ENCODE measurements at places on chromosomes 4 and X. TPM values are rescaled to one million over a fixed set of nuclear protein-coding genes. Genes with fewer than 3 reads are reported as not detected.
A peak's percentile ranks its signal among the peaks of the same experiment; 100 is the strongest.

DNA sequence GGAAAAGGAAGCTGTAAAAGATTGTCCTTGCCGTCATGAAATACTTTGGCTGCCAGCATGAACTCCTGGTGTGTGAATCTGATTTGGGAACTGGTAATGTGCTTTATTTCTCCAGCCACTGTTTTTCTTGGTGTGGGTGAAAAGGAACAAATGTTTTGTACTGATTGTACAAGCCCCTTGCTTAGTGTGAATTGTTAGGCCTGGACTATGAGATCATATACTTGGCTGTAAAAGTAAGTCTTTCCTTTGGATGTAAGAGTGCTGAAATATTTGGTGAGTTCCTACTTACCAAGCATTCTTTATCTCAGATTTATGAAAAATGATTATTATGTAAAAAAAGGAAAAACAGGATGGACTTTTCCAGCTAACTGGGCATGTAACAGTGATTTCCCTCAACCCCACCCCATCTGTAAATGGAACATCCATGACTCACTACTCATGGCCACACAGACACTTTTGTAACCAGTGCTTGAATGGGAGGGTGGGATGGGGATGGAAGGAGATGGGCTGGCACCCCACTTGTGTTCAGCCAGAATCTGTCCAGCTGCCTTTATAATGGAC, 6.3 kb downstream of the FNIP2 start:
- DNase-seq: no peak

DNA sequence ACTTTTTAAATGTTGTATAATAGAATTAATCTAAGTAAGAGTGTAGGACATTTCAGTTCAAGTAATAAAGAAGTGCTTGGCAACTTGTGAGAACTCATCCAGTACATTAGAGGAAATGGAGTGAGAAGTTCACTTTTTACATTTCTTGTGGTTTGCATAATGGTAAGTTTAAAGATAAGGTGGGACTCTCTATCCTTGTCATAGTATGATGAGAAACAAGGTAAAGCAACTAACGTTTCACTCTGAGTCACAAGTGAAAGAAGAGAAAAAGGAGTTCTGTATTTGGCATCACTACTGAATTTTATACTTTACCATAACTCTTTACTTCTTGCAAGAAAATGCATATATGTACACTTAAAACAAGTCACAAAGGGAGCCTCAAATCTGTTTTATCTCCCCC, 219.4 kb downstream of the SLC4A4 start:
- no peak for DNase-seq

DNA sequence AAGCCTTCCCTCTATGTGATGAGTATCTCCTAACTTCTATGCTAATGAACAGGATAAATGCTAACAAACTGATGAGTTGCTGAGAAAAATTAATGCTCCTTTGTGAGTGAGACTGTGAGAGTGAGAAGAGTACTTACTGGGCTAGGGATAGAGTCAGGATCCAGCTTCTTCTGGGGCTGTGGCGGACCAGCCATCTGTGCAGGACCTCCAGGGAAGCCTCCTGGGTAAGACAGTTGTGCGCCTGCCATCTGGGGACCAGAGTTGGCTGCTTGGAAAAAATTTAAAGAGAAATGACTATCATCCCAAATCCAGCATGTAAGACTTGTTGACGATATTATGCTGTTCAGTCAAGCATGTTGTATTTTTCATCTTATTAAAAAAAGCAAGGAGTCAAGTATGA, 21.0 kb downstream of the SEC24D start:
- DNase-seq: no peak

- DNase-seq: no peak
These were observed 6.4 kb downstream of the BMX start for GRCh38 chrX:15507005-15507404.

GRCh38 chr4:156113138-156113765, 159.6 kb upstream of the CTSO start:
- no peak for DNase-seq

DNA sequence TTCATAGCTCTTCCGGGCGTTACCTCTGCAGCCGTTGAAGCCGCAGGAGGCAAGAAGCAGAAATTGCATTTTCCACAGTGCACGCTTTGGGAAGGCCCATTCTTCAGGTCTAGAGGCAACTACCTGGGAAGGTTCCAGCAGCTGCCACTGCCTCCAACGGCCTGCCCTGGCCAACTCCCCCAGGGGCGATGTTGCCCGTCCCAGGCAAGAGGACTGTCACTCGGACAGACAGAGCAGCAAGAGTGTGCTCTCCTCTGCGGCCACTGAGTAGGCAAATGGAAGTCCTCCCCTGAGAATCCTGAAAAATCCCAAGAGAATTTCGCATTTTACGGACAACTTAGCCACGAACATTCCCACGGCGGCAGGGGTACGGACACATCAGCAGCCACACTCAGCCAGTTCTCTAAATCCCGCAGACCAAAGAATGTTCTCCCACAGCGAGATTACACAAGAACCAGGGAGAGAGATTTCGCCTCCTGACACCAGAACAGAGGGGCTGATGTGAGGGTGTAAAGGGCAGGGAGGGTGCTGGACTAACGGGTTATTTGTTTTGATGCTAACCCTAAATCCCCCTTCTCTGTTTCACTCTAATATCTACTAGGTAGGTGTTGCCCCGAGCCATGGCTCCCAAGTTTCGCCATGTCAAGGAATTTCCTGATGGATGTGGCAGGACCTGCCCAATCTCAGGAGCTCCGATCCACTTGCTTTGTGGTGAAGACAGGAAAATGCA, 63.8 kb downstream of the SEPSECS start:
- DNase-seq: no peak

DNA sequence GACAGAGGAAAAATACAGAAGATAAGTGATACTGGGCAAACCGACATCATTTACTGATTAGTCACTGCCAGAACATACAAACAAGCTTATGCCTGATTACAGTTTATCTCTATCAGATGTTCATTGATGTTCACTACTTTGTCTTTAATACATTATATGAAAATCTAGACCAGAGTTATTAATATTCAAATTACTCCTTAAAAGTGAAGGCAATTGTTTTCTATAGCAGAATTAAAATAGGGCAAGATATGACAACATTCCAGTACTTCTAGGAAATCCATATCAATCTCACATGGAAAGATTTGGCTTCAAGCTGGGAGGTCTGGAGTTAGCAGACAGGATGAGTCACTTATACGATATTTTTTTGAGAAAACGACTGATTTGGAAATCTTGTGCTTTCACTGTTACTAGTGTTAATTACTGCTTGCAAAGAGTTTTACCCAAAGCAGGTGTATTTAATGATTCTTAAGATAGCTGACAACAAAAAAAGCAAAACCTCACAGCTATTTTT, 31.8 kb downstream of the HPGD start:
- no peak for DNase-seq

GRCh38 chr4:26467724-26468123, 22.6 kb downstream of the CCKAR start:
- no peak for DNase-seq

DNA sequence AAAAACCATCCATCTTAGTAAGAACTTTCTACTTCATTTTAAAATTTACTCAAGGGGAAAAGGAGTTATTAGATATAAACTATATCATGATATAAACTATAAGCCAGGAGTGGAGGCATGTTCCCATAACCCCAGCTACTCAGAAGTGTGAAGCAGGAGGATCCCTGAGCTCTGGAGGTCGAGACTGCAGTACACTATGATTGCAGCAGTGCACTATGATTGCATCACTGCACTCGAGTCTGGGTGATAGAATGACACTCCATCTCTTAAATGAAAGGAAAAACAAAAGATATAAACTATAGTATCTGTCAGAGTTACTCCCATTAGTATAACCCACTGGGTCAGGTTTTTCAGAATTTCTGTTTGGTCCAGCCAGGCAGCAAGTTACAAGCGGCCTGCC, 47.6 kb downstream of the RPS3A start:
- DNase-seq: no peak

GRCh38 chr4:11019451-11020240, 335.1 kb upstream of the CLNK start:
- no peak for DNase-seq

- DNase-seq: no peak
These were observed 56.0 kb upstream of the MAGED1 start for GRCh38 chrX:51837451-51837850.

GRCh38 chr4:3494462-3494871, 31.4 kb downstream of the DOK7 start:
- no peak for DNase-seq

DNA sequence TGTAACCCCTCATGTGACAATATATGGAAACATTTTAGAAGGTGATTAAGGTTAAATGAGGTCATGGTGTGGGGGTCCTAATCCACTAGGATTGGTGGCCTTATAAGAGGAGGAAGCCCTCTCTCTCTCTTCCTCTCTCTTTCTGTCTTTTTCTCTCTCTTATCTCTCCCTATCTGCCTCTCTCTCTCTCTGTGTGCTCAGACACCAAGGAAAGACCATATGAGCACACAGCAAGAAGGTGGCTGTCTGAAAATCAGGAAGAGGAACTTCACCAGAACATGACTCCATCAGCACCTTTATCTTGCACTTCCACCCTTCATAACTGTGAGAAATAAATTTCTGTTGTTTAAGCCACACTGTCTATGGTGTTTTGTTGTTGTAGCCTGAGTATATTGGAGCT, 1472.2 kb downstream of the PCDH7 start:
- no peak for DNase-seq

DNA sequence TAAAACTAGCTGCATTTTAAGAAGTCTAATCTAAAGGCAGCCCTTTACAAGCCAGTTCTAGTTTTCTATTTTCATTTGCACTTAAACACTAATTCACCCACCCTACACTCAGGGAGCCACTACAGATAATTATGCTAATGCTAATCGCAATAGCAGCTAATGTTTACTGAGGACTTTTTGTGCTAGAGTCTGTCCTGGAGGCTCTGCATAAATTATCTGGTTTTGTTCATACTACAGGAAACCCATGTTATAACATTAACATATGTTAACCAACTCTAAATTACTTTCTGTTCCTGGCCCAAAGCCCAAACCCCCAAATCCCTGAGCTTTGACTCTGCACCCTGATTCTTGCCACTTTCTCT, 480 bp upstream of the RADX start:
- DNase-seq: no peak

GRCh38 chr4:182978152-182978827, 61.1 kb upstream of the DCTD start:
- DNase-seq: no peak

DNA sequence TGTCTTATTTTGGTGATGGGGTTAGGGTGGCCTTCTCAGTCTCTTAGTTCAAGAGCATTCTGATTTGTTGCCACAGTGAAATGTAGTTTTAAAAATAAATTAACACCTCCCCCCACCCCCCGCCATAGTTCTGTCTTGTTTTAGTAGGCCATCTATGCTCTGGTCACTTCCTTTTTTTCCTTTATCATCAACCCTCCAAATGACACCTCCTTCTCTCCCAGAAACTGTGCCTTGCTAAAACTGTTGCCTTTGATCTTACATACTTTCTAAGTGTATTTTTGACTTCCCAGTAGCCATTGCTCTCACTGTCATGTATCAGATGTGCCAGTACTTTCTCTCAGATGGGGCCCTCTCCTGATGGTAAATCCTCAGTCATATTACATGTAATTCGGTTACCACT, 14.5 kb upstream of the NDUFC1 start:
- DNase-seq: no peak

DNA sequence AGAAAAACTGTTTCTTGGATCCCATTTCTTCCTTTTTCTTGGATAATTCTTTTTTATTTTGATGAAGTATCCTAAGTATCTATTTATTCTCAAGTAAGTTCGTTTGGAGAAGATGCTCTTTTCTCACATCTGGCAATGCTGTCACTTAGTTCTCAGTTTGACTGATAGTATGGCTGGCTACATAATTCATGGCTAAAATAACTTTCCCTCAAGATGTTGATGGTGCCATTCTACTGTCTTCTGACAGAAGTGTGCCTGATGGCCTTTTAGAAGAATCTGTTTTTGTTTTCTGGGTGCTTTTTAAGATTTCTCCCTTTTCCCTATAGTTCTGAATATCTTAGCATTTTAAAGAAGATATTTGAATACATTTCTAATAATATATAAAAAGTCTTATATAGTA, 41.6 kb downstream of the EVC2 start:
- DNase-seq: no peak

GRCh38 chr4:186852964-186853391, 129.3 kb upstream of the FAT1 start:
- no peak for DNase-seq

DNA sequence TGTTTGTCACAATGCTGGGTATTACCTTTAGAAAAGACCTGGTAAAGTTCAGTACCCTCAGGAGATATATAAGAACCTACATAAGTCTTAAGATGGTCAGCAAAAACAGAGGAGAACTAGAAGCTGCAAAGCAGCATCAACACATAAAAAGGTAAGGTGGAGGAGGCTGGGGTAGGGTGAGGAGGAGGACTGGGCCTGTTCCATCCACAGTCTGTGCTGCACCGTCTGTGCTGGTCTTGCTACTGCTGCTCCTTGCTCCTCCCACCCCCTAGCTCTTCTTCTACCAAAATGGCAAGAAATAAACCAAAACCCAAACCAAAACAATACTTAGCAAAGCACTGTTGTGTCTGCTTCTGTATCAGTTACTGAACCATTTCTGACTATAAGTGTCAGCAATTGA, 102.2 kb downstream of the CDS1 start:
- no peak for DNase-seq

DNA sequence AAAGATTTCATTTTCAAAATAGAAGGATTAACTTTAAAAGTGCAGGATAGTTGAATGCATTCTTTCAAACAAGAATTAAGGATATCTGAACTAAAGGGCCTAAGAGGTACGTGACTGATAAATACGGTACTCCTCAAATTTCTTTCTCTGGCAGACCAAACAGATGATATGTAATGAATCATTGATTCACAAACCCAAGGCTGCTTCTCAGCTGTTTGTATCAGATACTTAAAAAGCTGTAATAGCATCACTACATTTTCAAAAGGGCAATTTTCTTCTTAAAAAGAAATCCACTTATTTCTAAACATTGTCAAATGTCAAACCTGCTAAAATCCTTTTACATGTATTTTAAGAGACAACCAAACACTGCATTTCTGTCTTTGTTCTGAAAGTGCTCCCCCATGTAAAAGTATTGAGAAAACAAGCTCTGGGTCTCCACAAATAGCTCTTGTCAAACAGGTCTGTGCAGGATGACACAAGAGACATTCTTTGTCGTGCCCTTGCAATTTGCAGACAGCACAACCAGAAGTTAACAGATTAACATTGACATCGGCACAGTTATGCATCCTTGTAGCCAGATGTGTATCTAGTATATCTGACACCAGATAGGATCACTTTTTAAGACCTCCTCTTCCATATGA, 82.0 kb downstream of the MANBA start:
- peak; percentile 66 for DNase-seq

- DNase-seq: peak; percentile 42
These were observed 134.1 kb downstream of the OR13H1 start for GRCh38 chrX:131677655-131678628.

Gene ABCG2
- total RNA-seq: 23.7 TPM

Gene PNMA6F
- total RNA-seq: not detected

Gene CFAP97
- total RNA-seq: 20.3 TPM

Gene ENAM
- total RNA-seq: not detected

Gene P2RY4
- total RNA-seq: 0.18 TPM

Gene MID1
- total RNA-seq: 61.3 TPM

Gene SERTM2
- 1.1 TPM for total RNA-seq

Gene ATP2B3
- total RNA-seq: not detected

Gene TEX13B
- not detected for total RNA-seq

Gene NMU
- not detected for total RNA-seq

Gene MXRA5
- total RNA-seq: not detected

Gene PAGE5
- total RNA-seq: not detected

Gene HS3ST1
- 4.2 TPM for total RNA-seq
